Fibroblast of skin of back (primary cell): ENCODE measurements at places on chromosomes 3 and 15.

- no peak for DNase-seq
Observed at GRCh38 chr3:111607240-111607920, 12.2 kb upstream of the ZBED2 start.

- DNase-seq: no peak
Observed at GRCh38 chr3:135694142-135694541, 271.4 kb upstream of the PPP2R3A start.

DNA sequence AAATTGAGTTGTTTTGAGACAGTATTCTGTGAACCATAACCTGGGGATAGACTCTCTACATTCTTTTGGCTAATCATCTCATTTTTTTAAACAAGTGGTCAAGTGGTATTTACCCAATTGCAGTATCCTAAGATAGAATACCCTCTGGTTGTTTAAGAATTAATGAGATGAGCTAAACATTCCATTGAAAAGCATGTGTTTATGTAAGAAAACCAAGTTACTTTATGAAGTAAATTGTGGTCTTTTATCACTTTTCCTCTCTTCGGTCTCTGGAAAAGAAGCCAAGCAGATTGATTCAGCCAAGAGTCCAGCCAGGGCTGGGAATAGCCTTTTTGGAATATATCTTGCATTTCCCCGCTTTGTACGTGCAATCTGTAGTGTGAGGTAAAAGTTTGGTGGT lies 185.7 kb upstream of the TOPAZ1 start:
- DNase-seq: peak; percentile 50

GRCh38 chr3:197956626-197956988 lies 3.4 kb upstream of the LMLN start:
- no peak for DNase-seq

- no peak for DNase-seq
Observed at GRCh38 chr15:34064438-34064837, 25.4 kb upstream of the AVEN start.

- DNase-seq: no peak
Observed at GRCh38 chr15:85804481-85805170, 9.9 kb upstream of the KLHL25 start.

- peak; percentile 71 for DNase-seq
Observed at GRCh38 chr3:84108442-84108971, 850.3 kb upstream of the CADM2 start.

GRCh38 chr3:106299300-106300098 lies 430.7 kb upstream of the CBLB start:
- DNase-seq: peak; percentile 48

GRCh38 chr3:140051019-140051957 lies 116.3 kb downstream of the CLSTN2 start:
- no peak for DNase-seq

GRCh38 chr3:161637559-161637958 lies 141.0 kb downstream of the OTOL1 start:
- no peak for DNase-seq

DNA sequence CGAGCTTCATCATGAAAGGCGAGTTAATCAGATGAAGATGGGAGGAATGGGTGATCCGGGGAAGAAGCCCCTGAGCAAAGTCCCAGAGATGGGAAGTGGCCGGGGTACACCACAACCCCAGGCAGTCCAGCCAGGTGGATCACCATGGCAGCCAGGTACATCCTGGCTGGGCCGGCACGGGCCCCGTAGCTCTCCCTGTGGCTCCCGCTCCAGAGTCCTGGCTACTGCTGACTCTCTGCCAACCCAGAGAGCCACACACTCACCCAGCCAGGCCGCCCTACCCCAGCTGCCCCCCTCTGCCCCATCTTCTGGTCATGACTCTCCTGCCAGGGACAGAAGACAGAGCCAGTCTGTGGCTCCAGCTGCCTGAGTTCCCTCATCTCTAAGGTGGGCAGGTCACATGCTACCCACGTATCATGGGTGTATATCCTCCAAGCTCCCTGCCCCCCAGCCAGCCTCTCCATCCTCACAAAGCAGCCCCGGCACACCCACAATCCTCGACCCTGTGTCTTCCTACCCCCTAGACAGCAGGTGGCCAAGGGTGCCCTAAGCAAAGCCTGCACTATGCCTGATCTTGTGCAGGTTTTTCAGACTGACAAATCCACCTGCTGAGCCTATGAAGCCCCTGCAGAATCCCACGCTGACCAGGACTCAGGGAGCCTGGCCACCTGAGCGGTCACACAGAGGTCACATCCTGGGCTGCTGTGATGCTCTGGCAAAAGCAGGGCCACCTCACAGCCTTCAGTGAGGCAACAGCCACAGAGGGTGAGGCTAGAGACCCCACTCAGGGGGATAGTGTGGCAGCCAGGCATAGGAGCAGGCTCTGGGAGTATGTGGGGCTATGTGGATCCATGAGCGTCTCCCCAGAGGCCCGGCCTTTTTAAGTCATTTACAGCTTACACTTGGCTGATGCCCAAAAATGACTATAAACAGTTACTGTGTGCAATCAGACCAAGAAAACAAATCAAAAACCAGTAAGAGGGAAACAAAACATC lies 13.2 kb downstream of the XXYLT1 start:
- no peak for DNase-seq

GRCh38 chr15:42405863-42406482 lies 46.7 kb downstream of the CAPN3 start:
- DNase-seq: no peak

DNA sequence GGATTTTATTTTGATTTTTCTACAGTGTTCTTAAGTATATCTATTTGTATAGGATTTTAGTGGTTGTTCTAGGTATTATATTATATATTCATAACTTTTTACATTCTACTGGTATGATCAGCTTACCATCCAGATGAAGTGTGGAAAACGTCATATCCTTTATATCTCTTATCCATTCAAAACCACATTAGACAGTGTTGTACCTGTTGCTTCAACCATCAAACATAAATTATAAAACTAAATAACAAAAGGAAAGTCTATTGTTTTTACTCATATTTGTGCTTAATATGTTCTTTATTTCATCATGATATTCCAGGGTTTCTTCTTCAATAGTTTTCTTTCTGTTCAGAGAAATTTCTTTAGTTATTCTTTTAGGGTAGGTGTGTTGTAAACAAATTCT lies 191.4 kb downstream of the RPLP1 start:
- no peak for DNase-seq
